ENCODE measurements at places on chromosomes 3 and 15.

GRCh38 chr3:68996356-68996995 lies 17.0 kb downstream of the EOGT start:
- no peak for DNase-seq

DNA sequence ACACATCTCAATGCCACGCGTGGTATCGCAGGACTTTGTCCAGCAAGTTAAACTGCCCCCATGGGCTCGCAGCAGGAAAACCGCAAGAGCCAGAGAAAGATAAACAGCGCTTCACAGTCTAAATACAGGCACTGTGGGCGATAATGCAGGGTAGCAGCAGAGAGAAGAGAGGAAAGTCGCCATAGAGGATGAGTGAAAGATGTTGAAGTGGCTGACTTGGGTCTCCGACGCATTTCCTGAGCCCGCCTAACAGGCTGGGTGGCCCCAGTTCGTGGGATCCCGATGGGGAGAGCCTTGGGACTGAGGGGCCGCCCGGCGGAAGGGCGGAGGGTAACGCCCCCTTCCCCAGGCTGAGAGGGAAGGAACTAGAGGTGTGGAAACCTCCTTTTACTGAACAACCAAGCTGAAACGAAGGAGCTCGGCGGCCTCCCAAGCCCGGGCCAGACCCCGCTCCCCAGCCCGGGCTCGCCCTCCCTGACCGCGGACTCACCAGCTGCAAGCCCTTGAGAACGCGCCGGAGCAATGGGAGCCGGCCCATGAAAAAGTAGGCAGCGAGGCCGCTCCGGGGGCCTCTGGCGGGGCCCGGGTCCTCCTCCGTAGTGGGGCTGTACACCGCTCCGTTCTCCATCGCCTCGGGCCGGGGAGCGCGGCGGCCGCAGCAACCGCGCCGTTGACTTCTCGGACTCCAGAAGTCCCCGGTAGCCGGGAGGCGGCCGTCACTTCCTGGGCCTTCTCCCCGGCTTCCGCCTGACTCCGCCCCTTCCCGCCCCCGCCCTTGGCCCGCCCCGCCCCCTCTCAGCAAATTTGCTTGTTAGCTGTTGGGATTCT lies at the start of gene CMTM6:
Gene CMTM6, minus strand, starts transcription at position 735 of the 828 bp plus-strand sequence. Its CDS starts 107 bp downstream, at position 628.
- DNase-seq, result peak; percentile 67

DNA sequence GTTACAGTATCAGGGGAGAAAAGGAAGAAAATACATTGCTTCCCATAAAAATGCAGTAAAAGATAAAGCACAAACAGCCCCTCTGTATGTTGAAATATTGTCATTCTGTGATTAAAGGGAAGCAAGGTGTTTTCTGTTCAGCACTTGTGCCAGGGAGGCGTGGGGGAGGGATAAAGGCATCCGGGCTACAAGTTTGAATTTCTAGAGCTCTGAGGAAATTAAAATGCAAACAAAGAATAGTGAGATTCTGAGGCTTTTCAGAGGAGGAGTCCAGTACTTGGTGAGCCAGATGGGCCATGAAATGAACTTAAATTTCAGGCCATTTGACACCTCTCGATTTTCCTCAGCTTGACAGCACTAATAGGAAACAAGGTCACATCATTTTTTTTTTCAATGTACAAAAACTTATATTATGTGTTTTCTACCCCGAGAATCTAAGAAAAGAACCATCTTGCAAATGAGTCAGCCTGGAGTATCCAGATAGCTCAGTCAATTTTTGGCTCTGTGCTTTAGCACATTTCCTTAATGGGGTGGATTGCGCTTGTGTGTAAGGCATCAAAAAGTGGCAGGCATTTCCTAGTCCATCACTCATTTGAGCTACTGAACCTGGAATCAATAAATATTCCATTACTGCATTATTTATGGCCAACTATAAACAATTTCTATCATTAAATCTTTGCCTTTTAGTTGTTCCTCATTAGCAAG lies 640.8 kb upstream of the TBL1XR1 start:
- no peak for DNase-seq

- DNase-seq, result no peak
These were observed 715.6 kb downstream of the ROBO1 start for GRCh38 chr3:79052054-79052681.

DNA sequence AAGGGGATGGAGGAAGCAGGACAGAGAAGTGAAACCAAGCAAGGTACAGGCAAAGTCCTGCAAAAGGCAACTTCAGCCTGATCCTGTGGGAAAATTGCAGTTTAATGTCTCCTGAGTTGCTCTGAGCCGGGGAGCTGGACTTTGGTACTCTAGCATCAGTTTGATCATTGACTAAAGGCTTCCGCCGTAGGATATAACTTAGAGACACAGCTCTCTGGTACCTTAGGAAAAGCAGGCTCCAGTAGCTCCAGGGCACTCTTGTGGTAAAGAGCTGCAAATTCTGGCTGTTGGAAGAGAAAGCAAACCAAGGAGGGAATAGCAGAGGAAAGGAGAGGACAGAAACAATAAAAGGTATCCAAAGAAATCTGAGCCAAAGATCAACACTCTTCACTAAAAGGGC lies 521.1 kb downstream of the PLOD2 start:
- no peak for DNase-seq
